ENCODE measurements at places on chromosomes 7 and 10.

DNA sequence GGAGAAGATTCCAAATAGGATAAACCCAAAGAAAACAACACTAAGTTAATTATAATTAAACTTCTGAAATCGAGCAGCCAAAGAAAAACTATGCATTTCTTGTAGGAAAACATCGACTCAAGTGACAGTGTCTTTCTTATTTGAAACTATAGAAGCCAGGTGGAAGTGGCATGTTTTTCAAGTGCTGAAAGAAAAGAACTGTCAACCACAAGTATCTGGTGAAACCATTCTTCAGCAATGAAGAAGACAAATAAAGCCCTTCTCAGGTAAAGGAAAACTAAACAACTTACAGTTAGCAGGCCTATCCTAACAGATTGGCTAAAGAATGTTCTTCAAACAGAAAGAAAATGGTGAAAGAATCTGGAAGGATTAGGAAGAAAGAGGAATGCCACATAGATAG lies 71.4 kb upstream of the MSRB2 start:
- no peak for DNase-seq

DNA sequence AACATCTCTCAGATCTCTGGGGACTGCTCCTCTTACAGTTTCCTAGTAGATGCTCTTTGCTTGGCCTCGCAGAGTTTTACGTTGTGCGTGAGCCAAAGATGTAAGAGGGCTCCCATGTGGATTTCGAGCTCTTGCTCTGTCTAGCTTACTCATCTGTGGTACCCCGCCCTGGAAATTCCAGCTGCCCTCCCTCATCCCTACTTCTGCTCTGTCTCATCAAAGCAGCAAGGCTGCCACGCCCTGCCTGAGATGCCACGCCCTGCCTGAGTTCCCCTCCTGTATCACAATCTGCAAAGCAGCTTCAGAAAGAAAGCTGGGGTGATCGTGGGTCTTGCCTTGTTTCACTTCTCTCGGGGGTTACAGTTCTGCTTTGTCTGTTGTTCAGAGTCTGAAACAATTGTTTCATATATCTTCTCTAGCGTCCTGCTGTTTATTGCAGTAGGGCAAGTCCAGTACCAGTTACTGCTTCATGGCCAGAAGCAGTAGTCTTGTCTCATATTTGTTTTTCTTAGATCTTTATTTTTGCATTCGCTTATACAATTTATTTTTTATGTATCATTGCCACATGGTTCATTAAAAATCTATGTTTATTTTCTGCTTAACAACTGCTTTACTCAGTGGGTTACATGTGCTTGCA lies 36.1 kb upstream of the CCNY start:
- DNase-seq, result no peak

DNA sequence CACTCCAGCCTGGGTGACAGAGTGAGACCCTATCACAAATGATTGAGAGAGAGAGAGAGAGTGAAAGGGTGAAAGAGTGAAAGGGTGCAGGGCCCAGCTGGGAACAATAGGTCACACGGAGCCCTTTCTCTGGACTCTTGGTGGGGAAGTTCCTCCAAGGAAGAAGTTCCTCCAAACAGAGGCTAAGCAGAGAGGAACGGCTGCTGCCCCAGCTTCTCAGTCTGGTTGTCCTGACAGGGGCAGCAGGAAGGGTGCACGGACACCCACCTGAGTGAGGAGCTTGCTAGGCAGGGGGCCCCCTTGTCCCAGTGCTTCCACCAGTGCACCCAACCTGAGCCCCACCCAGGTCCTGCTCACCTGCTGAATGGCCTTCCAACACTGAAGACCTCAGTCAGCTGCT lies 38.8 kb upstream of the MYL10 start:
- DNase-seq, result no peak

- no peak for DNase-seq
Observed at GRCh38 chr10:89521368-89521767, 14.0 kb downstream of the SLC16A12 start.

DNA sequence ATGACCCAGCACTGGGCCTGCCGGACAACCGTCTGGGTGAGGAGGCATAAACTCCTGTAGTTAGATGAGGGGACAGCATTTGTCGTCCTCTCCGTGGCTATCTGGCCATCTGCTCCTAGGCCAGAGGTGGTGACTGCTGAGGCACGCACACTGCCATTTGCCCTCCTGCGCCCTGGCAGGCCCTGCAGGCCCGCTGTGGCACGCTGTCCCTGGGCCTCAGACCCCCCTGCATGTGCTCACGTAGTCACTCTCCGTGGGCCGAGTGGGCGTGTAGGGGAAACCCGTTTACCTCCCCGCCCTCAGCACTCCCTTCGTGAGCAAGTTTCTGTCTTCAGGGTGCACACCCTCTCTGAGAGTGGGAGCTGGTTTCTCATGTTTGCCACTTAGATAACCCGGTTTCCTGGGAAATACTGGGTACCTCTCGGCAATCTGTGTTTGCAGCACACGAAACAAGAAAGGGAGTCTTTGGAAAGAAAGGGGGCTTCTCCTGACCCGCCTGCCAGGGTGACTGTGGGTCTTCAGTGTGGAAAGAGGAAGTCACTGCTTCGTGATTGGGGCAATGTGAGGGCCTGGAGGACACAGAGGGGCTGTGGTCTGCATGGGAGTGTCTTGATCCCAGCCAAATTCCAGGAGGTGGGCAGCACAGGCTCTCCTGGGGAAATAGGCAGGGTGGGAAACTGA lies 10.8 kb downstream of the ADAMTS14 start:
- no peak for DNase-seq

- no peak for DNase-seq
Observed at GRCh38 chr7:157971501-157971900, 616.1 kb downstream of the PTPRN2 start.

GRCh38 chr7:126698446-126698845 lies 554.3 kb downstream of the GRM8 start:
- DNase-seq, result no peak

- no peak for DNase-seq
Observed at GRCh38 chr7:131233193-131233592, 94.5 kb upstream of the MKLN1 start.

GRCh38 chr7:102396710-102397019 lies 502 bp downstream of the PRKRIP1 start:
- DNase-seq, result no peak

GRCh38 chr10:99976886-99977665 lies 32.7 kb downstream of the DNMBP start:
- no peak for DNase-seq

- DNase-seq, result no peak
Observed at GRCh38 chr10:59557052-59557451, 152.6 kb downstream of the SLC16A9 start.
